Activated CD4-positive, alpha-beta memory T cell treated with anti-CD3 and anti-CD28 coated beads, Interleukin-2, amount 10 ng/mL, durations not matched to agents 7 days and 5 days (primary cell): ENCODE measurements at places on chromosomes 5 and 9. TPM values are rescaled to one million over a fixed set of nuclear protein-coding genes. Genes with fewer than 3 reads are reported as not detected.

- DNase-seq, result no peak
Observed at GRCh38 chr5:179265514-179266290, 79.6 kb downstream of the ADAMTS2 start.

DNA sequence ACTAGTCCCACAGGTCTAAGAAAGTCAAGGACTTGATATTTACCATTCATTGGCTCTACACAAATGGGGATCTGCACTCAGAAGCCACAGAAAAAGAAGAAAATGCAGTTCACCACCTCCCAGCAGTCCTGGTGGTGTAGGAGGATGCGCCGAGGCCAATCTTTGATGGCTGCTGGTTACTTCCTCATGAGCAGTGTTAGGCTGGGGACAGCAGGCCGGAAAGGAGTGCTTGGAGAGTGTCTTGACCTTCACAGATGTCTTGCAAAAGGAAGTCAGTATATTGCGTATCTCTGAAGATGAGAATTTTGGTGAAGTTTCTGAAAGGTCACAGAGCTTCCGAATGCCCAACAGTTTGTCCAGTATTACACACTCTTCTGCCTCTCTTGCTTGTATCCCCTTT, 597.0 kb downstream of the EBF1 start:
- DNase-seq, result no peak

DNA sequence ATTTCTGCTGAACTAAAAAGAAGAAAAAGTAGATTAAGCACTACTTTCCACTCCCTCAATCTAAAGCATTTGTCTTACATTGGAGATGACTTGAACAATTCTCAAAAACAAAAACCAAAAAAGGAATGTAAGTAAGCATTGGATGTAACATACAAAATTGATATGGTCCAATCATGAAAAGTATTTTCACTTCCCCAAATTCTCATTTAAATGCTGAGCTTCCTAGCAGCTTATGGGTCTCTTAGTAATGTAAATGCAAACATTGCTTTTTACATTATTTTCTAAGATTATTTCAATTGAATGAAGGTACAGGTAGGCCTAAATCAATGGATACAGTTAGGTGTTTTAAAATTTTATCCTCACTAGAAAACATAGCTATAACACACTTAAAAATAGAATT, 20.0 kb downstream of the ANKH start:
- DNase-seq, result no peak

GRCh38 chr5:52015760-52016159, 632.5 kb downstream of the ISL1 start:
- DNase-seq, result no peak

DNA sequence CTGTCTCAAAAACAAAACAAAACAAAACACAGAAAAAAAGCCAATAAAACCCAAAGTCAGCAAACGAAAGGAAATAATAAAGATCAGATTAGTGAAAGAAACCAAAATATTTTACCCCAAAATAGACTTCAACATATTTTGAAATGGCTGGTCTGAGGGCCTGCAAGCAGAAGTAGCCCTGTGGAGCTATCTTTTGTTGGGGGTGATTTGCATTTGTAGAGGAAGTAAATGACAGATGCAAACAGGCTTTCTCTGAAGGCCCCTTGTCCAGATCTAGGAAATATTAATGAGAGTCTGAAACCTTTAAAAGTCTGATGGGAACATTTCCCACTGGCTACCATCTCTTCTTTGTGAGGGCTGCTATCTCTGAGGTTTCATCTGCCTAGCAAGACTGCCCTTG, 74.0 kb downstream of the GCNT4 start:
- DNase-seq, result no peak

DNA sequence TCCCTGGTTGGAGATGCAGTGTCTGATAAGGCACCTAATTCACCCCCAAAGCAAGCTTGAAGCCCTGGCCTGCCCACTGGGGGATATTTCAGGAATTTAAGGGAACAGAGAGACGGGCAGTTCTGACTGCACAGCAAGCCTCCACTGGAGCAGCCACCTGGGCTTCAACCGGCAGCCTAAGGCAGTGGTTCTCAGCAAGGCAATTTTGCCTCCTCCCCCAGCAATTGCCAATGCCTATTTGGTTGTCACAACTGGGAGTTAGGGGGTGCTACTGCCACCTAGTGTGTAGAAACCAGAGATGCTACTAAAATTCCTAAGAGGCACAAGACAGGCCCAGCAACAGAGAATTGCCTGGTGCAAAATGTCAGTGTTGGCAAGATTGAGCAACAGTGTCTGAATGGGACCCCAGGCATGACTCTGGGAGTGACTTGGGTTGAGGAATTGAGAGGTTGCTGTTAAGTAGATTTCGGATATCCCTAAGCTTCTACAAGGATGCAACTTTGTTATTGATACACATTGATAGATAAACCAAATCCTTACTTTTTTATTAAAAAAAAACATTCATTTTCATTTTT, 58.7 kb upstream of the CTSL start:
- no peak for DNase-seq

GRCh38 chr9:121353241-121354061, 16.6 kb downstream of the STOM start:
- peak; percentile 81 for DNase-seq

ACSL6 gene
- total RNA-seq, result 11.5 TPM

SHISAL2B gene
- not detected for total RNA-seq

- DNase-seq, result no peak
Observed at GRCh38 chr5:15254607-15255006, 245.4 kb upstream of the FBXL7 start.

DNA sequence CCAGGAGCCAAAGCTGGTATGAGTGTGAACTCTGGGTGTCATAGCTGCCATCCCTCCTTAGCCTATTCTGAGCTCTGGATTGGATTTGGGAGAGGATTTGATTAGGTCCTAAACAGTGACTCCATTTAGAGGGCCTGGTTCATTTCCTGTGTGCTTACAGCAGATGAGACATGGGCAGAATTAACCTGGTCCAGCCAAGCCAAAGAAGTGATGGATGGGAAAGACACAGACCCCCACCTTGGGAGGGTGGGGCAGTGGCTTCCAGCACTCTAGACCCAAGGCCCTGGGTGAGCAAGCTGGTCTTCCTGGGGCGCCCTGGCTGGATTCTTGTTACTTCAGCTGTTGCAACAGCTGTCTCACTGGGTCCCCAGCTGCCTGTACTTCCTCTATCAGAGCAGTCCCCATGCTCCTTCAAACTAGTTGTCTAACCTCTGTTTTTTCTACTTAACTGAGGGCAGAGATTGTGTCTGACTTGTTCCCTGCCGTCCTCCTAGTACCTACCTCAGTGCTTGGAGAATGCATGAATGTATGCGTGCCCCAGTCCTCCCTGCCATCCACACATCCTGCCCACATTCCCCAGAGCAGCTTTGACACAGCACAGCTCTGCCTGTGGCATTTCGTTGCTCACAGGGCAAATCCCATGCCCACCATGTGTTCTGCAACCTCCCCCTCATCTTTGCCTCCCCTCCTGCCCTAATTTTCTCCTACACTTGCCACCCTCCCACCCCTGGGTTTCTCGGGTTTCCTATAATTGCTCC, 115.9 kb downstream of the RGS3 start:
- DNase-seq, result peak; percentile 58

DNA sequence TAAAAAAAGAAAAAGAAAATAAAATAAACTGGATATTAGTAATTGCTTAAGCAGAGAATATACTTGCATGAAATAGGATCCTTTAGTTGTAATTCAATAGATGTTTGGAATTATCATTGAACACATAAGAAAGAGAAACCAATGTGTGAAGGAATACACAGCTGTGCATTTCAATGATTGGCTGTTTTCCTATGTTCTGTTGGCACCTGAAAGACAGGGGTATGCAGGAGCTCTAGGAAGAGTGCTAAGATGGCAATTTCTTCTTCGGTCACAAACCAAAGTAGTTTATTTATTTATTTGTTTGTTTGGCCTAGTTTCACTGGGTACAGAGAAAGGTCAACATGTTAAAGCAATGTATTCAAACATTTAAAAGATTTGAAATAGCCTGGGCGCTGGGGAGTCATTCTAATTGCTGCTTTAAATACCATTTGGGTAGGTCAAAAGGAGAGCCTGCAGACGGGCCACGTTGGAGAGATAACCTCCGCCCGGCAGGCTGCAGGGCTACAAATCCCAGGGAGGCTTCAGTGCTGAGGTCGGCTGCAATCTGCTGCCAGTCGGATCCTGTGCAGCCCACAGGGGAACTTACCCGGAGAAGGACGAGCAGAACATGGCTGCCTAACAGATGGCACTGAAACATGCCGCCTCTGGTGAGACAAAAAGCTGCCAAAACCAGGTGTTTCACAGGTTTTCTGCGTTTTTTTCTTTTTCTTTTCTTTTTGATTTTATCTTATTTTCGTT, 154.2 kb upstream of the TYRP1 start:
- DNase-seq, result no peak

DNA sequence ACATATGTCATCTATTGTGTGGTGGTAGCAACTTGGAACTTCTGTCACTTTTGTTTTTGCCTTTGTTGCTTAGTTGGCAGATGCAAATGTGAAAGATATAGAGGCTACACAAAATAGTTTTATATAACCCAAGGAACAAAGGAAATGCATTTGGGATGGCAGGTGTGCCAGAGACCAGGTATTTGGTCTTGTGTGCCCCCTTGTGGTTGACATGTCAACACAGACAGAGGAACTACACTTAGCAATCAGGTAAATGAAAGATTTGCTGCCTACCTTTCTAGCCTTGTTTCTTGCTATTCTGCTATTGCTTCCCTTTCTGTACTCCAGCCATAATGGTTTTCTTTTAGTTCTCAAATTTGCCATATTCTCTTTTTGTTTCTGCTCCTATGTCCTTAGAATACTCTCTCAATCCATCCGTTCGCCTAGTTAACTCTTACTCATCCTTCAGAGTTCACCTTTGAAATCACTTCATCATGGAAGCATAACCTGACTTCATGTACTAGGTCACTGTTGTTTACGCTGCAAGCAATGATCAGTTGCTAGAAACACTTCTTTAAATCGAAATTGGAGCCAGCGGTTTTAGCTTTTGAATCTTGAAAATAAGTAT, 119.5 kb downstream of the TRPM3 start:
- no peak for DNase-seq

ENTPD2 gene
- total RNA-seq, result 0.40 TPM

DNA sequence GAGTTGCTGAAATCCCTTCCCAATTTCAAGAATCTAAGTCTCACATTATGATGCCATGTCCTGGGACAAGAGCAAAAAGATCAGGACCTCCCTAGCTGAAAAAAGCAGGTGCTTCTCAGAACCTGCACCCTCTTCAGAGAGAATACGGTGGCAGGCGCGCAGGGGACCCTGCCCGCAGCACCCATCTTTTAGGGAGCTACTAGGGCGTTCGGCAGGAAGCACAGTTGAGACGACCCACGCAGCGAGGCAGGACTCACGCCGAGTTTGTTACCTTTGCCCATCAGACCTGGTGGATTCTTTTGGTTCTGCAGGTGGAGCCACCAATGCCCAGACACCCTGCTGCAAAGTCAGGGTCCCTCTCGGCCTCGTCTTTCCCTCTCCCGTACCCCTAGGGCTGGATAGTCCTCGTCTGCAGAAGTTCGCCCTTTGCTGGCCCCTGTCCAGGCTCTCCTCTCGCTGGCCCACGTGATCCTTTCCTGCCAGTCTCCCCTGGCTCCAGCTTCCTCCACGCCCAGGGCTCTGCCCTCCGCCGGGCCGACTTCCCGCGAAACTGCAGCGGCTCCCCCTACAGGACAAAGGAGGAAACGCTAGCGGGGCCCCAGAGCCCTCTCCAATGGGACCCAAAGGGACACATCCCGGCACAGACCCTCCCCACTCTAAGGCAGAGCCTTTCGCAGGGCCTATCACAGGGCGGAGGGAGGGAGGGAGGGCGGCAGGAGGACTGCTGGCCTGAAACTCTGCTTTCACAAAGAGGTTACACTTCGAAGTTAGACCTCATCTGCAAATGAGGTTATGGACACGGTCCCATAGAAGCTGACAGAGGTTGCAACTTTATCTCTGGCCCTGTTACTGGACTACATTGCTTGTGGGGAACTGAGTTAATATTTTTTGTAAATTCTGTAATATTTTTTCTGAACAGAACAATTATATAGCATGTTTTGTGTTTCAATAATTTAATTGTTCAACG, 28.8 kb downstream of the TMEM174 start:
- peak; percentile 68 for DNase-seq

SLCO6A1 gene
- total RNA-seq, result not detected

- no peak for DNase-seq
Observed at GRCh38 chr5:17991775-17992174, 357.5 kb downstream of the TAF11L14 start.

PCDHGA7 gene
- 0.08 TPM for total RNA-seq

- DNase-seq, result no peak
Observed at GRCh38 chr9:12934545-12935272, 159.9 kb downstream of the LURAP1L start.
